ENCODE measurements at places on chromosomes 12 and 14.

GRCh38 chr12:108821407-108822397 lies 35.7 kb downstream of the SSH1 start:
- DNase-seq = no peak

DNA sequence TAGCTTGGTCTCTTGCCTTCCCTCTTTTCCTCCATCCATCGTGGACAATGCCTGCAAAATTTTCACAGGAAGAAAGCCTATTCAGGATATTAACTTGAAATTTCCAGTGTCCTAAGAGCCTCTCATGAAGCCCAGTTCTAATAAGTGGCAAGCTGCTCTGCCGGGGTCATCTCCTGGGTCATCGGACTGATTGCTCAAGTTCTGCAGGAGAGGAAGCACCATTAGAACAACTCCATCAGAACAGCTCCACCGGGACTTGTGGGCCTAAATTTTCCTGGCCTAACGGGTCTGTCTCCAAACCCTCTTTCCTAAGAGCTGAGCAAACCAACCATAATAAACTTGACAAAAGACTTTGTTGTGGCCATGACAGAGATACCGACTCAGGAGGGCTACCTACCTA lies 13.9 kb downstream of the ERG28 start:
- DNase-seq = no peak

- no peak for DNase-seq
Measured at GRCh38 chr14:100657780-100658179, 68.9 kb upstream of the DLK1 start.

DNA sequence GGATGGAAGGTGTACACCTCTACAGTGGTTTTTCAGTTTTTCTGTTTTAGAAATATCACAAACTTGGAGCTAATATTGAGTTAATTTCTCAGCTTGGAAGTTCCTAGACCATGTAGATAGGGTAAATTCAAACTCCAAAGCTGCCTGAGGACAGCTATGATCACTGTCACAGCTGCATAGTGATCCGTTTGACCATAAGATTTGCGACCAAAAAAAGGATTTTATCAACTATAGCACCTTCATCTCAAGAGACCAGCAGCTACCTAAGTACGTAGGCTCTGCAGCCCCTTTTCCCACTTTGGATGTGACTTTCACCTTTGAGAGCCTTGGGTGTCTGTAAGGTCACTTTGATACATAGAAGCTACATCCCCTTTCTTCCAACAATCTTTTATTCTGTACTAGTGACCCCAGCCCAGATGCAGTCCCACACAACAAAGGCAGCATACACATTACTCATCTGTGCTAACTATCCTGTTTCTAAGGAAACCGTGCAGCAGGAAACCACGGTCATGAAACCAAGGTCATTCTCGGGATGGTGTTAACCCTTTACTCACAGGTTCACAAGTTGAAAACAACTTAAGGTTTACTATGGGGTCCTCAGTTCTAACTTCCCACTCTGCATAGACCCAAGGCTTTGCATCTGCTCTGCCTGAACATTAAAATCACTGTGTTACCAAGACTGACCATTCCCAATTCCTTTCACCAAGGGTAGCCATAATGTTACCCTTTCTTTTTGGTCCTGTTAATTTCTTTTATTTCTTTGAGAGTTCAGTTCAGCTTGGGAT lies 75.4 kb downstream of the IFT81 start:
- DNase-seq = no peak

DNA sequence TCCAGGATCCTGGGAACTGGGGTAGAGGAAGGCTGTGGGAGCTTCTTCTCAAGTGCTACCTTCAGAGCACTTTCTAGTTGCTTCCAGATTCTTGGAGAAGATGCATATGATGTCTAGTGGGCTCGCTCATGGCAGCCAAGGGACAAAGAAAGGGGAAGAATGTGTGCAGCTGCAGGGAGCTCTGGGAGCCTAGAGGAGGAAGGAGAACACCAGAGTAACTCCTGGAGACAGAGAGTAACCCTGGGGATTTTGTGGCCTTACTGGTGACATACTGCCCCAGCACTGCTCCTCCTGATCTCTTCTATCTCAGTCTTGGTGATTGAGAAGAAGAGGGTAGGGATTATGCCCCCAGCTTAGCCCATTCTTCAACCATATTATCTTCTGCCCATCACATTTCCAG lies 10.3 kb upstream of the SP7 start:
- no peak for DNase-seq

- no peak for DNase-seq
Measured at GRCh38 chr14:62957562-62957961, 87.7 kb downstream of the KCNH5 start.

- DNase-seq = no peak
Measured at GRCh38 chr12:111094157-111095010, 174.0 kb upstream of the MYL2 start.

DNA sequence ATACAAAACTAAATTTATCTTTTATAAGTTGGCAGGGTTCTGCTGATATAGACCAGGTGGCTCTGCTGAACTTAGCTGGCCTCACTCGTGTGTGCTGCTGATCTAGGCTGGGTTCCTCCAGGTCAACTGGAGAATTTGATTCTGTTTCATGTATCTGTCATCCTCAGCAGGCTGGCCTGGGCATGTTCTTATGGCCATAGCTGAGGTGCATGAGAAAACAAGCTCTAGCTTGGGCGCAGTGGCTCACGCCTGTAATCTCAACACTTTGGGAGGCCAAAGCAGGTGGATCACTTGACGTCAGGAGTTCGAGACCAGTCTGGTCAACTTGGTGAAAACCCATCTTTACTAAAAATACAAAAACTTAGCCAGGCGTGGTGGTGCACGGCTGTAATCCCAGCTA lies 24.3 kb upstream of the BCL2L14 start:
- DNase-seq = no peak
